ENCODE measurements at places on chromosomes 2 and 18.

DNA sequence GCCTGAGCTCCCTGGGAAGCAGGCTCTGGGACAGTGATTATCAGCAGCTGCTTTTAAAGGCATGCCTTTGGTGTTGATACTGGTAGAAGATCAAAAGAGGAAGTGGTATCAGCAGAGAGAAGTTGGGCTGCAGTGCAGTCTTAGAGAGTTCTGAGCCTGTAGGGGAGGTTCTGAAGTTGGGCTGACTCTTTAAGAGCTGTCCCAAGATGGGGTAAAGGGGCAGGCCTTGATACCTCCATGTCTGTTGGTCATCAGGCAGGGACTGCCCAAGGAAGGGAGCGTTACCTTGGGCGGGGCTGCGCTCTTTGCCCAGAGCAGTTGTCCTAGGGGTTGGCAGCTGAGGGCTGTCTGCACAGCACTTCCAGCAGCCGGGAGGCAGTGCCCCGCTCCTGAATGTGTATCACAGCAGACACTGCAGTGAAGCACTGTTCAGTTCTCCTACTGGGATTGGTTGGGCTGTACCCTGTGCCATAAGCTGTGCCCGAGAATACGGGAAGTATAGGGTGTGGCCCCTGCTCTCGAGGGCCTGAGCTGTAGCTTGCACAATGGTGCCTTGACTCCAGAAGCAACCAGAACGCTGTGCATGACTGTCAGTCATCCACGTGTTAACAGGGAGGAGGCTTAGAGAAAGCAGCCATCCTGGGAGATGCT, 177.0 kb downstream of the CTIF start:
- DNase-seq = no peak

DNA sequence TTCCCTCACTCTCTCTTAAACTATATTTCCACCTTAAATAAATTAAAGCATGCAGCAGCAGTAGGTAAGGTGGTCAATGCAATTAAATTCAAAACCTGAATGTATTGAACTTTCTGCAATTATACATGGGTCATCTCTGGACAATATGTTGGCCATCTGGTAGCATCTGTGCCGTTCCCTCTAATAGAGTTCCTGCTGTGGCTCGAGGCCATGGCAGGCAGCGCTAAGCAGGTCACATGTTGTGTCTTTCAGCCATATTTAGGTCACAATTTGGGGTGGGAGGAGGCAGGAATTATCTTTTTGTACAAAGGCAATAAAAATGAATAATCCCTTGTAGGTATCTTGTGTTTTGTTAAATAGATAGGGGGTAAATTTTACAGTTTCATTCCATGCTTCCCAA, 676.2 kb downstream of the ZEB2 start:
- no peak for DNase-seq

- DNase-seq = peak; percentile 62
Measured at GRCh38 chr18:74597034-74597661, 522 bp upstream of the ZNF407 start.

- no peak for DNase-seq
Measured at GRCh38 chr2:130385709-130386108, 29.9 kb downstream of the PTPN18 start.

DNA sequence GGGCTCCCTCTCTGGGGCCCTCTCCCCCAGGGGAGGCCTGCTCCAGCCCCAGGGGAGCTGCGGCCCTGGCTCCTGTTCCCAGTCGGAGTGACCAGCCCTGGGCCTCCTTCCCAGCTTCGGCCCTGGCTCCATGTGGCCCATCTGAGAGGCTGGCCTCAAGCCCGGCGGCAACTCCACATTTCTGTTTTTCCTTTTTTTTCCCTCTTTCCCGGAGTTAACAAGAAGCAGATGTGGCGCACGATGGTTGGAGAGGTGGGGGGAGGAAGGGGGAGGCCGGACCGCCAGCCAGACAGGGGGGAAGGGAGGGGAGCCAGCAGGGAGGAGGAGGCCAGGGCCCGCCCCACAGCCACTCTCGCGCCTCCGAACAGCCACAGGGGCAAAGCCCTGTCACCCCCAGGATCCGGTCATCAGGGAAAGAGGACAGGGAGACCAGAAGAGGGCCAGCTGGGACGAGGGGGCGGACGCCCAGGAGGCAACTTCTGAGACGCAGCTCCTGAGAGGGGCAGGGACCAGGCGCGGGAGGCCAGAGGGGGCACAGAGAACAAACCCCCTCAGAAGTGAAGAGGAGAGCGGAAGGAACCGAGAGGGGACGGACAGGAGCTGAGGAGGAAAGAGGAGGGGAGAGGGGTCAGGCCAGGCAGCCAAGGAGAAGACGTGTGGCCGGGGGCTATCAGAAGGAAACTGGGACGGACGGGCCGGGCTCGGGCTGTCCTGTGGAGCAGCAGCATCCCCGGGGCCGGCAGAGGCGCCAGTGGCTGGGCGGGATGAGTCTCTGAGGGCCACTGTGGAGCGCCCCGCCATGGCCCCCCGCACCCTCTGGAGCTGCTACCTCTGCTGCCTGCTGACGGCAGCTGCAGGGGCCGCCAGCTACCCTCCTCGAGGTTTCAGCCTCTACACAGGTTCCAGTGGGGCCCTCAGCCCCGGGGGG, at the start of gene EMILIN1:
EMILIN1 (plus strand) TSS at position 349 of the 928 bp plus-strand sequence; CDS start at position 800, 451 bp downstream.
- no peak for DNase-seq

DNA sequence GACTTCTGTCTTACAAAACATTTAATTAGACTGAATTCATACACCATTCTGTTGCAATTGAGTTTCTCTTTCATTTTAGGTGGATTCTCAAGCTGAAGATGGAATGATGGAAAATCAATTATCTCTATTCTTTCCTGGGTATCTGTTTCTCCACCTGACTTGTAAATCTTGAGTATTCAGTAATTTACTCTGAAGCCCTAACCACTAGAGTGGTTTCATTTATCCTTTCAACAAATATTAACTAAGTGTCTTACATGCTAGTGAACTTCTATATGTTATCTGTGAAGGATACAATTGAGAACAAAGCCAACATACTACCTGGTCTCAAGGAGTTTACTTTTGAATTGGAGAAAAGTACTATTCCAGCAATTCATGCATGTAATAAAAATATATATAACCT, 94.1 kb upstream of the ZNF804A start:
- DNase-seq = no peak

DNA sequence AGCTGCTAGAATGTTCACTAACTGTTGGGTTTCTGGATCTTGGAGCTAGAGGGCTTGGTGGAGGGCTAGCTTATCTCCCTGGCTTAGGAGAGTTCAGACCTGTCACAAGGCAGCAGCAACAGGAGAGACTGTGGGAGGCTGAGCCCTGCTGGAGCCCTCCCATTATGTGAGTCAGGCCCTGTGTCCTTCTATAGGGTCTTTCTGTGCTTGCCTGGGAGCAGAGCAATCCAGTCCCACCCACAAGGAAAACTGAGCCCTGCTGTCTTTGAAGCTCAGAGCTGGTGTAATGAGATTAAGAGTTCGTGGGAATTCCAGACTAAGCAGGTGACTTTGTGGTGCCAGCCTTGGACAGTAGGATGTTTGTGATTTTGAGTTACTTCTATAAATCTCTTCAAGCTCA, 249.0 kb downstream of the TTC32 start:
- DNase-seq = no peak

- no peak for DNase-seq
Measured at GRCh38 chr2:150530168-150530567, 42.7 kb upstream of the RND3 start.

DNA sequence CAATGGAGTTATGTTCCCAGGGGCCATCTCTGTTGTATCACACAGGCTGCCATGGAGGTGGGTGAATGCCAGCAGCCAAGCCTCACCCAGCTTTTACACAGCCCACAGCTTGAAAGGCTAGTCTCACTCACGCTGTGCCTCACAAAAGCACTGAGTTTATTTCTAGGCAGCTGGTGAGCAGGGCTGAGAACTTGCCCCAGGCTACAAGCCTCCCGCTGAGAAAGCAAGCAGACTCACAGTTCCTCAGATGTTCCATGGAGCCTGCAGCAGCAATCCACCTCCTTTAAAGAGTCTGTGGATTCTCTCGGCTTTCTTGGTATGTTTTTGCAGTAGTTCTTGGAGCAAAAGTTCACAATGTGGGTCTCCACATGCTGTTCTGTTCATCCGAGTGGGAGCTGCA, 40.9 kb upstream of the ALKAL2 start:
- no peak for DNase-seq

DNA sequence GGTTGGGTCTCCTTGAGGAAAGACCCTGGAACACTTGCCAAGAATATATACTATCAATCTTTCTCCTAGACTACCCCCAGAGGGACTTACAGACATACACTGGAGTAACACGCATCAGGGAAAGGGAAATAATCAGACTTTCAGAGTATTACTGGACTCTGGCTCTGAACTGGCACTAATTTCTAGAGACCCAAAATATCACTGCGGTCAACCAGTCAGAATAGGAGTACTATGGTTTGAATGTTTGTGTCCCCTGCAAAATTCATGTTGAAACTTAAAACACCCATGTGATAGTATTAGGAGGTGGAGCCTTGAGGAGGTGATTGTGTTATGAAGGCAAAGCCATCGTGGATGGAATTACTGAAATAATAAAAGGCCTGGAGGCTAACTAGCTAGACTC, 323.7 kb downstream of the EN1 start:
- no peak for DNase-seq

DNA sequence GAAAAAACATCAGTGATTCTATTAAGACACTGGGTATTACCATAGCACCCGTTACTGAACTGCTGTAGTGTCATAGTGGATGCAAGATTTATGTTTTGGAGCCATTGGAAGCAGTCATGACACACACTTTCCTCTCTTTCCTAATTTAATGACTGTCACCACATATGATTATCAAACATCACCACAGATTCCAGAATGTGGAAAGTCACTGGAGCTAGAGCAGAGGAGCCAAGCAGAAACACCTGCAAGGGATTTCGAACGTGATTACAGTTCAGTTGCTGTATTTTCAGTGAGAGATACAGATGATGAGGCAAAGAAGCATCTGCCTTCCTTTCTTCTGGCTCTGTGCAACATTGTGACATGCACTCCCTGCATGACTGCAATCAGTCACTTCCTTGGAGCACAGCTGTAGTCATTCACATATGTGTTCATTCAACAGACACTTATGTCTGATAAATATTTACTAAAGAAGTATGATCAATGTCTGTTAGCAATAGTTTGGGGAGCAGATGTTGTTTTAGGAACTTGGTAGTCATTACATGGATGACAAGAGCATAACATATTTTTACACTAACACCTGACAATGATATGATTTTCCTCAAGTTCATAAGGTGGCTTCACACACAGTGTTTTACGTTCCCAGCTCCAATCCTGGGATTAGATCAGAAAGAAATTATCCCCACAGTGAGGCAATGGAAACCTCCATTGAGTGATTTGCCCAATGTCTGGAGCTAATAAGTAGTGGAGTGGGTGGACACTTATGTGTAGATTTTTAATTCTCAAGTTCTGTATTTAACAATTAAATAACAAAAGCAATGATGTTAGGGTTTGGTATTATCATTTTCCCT, 416.6 kb downstream of the PLCL1 start:
- DNase-seq = no peak

DNA sequence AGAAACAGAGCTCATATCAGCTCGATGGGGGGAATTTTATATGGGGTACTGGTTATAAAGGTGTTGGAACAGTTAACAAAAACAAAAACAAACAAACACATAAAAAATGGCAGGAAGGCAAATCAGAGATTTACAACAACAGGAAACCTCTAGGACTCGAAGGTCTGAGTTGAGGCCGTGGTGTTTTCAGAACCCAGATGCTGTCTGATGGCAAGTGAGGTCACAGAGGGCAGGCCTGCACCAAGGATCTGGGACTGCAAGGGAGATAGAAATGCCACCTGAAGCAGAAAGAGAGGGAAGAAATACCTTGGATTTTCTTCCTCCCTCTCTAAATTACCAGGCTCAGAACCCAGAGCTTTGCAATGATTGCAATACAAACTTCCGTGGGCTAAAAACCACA, 429.5 kb downstream of the ZNF521 start:
- DNase-seq = no peak

All from stimulated activated CD4-positive, alpha-beta T cell treated with anti-CD3 and anti-CD28 coated beads, Interleukin-4, amount 100 ng/mL, for 48 hours (primary cell).